ENCODE measurements at places on chromosomes 7 and 10.

- DNase-seq, result no peak
These were observed 1.4 kb downstream of the STK32C start for GRCh38 chr10:132306343-132306685.

DNA sequence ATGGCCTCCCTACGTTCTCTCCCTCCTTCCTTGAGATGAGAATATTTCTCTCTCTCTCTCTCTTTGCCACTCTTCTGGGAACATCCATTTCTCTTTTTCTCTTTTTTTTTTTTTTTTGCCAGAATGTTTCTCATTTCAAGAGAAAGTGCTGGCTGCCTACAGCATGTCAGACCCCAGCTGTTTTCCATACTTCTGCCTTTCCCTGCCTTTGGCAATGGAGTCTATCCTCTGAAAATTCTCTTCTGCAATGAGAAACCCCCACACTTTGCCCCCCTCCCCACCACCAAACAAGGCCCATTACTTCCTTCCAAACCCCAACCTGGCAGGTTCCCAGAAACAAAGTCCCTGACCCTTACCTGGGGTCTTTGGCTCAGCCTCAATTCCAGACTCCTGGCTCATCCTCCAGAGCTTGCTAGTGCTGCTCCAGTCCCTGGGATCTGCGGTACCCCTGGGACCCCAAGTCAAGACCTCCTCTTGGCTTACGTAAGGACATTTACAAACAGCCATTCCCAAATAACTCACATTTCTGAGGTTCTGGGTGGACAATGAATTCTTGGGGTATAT is 17.4 kb upstream of the CCL26 start:
- no peak for DNase-seq

GRCh38 chr7:136064081-136064480 is 86.9 kb upstream of the MTPN start:
- no peak for DNase-seq

DNA sequence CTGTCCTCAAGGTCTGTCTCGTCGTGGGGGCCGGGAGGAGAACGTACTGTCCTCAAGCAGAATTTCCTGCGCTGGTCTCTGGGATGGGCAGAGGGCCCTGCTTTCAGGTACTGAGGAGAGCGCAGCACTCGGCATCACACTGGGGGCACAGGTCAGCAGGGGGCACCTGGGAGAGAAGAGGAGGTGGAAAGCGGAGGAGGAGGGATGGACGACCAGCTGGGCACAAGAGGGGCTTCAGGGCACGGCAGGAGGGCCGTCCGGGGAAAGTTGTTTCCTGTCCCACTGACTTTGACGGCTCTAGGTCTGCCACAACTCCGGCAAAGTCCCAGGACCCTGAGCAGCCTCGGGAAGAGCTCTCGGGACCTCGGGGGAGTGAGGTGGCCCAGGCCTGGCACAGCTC is 536.9 kb downstream of the DNAJB6 start:
- no peak for DNase-seq

DNA sequence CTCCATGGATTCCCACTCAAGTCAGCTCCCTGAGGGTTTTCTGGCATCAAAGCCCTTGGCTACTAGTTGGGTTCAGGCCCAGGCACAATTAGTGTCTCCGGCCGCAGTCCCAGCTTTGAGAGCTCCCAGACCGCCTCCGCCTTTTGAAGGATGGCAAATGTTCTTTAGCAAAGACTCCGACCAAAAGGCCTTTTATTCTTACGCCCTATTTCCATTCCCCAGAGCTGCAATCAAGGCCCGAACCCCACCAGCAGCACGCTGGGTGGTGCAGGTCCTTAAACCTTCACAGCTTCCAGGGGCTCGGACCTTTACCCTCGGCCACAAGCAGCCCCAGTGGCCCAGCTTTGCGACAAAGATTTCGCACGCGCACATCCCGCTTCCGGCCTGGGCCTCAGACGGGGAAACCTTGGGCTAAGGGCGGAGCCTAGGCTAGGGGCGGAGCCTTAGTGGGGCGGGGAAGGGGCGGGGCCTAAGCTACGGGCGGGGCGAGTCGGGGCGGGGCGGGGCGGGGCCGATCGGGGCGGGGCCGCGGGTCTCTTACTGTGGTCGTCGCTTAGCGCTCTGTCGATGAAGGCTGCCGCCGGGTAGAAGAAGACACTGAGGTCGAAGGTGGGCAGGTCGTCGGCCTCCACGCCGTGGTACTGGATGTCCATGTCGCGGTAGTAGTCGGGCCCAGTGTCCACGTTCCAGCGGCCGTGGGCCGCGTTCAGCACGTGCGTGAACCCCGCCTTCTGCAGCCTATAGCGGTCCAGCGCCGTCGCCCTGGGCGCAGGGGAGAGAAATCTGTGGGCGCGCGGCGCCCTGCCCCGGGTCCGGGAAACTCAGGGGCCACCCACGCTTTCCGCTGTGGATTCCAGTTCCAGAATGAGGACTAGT is 68.0 kb upstream of the SAMD8 start:
- peak; percentile 85 for DNase-seq

- peak; percentile 81 for DNase-seq
These were observed 323.4 kb downstream of the WDR37 start for GRCh38 chr10:1379601-1380000.

GRCh38 chr7:13093160-13093559 is 405.7 kb downstream of the ARL4A start:
- no peak for DNase-seq

GRCh38 chr7:7829667-7830066 is 111.3 kb upstream of the RPA3 start:
- DNase-seq, result no peak

DNA sequence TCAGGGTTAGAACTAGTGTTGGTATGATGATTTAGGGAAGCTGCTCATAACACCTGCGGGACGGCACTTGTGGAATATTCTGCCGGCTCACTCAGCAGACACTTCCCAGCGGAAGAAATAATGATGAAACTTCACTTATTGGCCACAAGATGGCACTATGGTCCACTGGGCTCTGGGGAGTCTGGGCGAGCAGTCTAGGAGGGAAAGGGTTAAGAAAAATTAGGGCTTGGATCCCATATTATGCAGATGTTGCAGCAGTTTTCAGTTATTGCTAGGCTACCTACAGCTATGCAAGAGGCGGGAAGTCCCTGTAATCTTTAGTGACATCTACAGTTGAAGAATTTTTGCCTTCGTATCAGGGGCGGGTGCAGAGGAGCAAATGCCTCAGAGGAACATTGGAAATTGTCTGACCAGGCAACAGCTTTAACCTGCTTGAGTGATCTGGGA is 238.7 kb upstream of the PRSS58 start:
- DNase-seq, result no peak
